ENCODE measurements at places on chromosomes 2 and 18.

DNA sequence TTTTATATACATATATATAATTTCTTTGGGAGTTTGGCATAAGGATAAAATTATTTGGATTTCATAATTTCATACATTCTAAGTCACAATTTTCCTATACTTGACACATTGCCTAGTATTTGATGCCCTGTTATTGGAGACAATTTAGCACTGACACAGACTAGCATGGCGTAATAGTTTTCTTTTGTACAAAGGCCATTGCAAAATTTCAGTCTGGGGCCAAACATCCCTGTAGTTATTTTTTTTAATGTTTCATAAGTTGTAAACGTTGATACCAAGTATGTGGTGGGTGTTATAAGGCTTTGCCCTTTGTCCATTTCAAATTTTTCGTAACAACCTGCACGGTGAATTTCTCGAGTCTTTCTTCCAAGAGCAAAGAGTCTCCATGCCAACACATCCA, 95.7 kb upstream of the NRP2 start:
- no peak for DNase-seq

DNA sequence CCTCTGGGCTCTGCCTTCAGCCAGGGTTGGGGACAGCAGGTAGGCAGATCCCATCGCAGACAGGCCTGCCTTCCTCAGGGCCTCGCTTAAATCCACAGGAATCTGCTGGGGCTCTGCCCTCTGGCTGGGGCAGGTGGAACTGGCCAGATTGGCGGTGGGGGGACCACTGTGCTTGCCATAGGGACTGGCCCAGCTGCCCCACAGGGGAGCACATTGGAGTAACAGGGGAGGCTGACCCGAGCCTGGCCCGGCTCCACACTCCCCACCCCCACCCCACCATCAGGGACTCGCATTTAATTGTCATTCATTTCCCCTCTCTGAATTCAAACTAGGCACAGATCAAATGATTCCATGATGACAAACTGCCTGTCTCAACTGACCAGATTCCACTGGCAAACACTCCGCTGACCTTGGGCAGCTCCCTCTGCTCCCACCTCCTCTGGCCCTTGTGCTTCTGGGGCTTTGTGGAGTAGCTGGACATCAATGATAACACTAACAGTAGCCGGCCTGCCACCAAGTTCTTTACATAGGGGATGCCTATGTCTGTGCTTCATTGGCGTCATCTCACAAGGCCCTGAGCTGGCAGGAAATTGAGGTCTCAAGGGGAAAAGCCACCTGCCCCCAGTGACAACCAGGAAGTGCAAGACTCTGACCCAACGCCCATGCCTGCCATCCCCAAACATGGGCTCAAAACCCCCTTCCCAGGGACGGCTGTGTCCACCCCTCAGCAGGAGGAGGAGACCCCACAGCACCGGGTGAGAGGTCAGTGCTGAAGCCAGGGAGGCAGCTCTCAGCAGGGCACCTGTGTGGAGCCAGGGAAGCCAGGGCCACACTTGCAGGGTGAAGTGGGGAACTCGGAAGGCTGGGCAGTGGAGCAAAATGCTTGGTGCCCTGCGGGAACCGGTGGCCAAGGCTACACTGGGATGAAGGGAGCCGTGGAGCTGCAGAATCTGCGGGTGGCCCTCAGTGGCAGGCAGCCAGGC, 2.1 kb upstream of the B3GNT7 start:
- DNase-seq = no peak

DNA sequence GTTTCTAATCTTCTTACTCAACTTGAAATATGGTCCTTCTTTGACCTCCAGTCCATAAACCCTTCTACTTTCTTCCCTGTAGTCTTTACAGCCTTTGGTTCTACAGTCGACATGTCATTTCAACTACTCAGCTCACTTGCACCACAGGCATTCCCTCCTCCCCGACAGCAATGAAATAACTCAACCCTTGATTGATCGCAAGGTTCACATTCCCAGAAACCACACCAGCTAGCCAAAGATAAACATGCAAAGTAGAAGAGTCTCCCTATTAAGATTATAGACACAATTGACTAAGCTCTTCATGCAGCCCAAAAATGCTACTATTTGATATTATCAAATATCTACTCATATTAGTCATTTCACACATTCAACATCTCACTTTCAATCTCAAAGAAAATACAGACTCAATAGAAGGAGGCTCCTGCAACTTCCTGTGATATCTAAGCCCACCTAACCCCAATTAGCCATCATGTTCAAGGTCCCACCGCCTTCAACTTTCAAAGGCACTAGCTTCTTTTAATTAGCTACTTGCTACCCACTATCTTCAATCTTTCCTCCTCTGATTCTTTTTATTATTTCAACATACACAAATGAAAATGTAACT, 50.8 kb downstream of the RTTN start:
- no peak for DNase-seq

DNA sequence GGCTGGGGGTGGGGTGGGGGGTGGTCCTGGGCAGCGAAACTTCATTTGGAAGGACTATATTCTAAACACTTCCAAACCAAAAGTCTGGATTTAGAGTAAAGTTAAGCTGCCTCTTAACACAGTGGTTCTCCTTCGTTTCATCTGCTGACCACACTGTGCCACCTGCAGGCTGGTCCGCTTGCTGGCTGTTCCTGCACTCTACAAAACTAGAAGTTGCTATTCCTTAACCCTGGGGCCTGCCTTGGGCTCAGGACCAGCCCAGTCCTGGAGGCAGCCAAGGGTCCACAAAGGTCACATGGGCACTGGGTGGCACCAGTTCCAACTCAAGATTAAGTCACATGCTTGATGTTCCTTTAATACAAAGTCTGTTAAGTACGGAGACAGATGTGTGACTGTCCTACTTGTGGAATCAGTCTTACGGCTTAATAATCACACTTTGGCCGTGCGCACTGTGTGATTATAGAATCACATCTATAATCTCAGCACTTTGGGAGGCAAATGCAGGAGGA, 195.4 kb downstream of the FAM210A start:
- no peak for DNase-seq

- DNase-seq = no peak
These were observed 5.3 kb upstream of the POMC start for GRCh38 chr2:25173719-25174118.

DNA sequence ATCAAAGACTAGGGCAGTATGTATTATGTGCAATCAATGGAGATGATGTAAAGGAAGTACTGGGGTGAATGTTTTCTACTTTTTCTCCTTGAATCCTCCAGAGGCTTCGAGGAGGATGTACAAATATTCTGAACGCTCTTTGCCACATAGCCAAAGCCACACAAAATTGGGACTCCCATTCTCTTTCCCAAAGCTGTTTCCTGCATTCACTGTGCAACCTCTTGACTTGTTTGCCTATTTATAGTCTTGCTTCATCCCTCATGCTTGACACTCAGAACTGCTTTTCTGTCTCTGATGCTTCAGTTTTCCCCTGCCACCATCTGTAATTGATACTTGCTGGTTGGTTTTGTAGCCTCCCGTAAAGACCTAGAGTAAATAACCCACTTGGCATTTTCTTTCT, 208.2 kb upstream of the RBMS1 start:
- no peak for DNase-seq

DNA sequence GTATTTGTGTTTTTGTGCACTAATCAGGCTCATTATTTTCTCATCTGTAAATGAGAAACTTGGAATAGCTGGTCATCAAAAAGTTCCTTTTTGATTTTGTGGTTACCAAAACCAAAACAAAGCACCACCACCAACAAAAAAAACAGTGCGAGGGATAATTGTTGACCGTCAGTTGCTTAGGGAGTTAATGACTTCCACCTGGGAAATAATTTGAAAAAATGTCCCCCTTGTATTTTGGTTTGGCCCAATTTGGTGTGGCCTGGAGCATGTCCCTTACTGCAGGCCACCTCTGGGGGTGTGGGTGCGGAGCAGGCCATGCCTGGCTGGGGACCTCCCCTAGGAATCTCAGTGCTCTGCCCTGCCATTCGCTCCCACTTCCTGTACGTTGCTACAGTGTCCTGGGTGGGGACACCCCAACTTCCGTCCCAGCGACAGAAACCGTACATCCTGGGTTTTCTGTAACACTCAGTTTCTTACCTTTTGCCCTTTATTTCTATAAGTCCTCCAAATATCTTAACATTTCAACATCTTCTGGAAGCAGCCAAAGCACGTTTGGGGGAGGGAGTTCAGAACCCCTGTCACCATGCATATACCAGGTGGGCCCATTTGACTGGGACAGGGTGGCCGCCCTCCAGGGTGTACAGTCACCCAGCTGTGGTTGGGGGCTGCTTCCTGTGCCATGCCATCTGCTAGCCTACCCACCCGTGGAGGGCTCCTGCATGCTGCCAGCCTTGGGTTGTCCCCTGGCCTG, 31.3 kb downstream of the NCK2 start:
- DNase-seq = no peak

DNA sequence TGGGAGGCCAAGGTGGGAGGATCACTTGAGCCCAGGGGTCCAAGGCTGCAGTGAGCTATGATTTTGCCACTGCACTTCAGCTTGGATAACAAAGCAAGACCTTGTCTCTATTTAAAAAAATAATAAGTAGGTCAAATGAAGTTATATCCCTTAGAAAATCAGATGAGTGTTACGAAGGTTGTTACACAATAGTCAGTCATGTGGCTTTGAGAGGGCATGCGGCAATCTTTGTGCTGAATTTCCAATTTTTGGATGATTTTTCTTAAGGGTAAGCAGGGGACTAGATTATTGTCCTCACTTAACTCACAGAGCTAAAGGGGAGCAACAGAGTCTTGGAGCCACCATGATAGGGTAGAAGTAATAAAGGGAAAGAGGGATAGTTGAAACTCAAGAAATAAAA, 71.8 kb downstream of the B3GNT2 start:
- no peak for DNase-seq

GRCh38 chr2:67627456-67628207, 230.5 kb downstream of the ETAA1 start:
- DNase-seq = no peak

DNA sequence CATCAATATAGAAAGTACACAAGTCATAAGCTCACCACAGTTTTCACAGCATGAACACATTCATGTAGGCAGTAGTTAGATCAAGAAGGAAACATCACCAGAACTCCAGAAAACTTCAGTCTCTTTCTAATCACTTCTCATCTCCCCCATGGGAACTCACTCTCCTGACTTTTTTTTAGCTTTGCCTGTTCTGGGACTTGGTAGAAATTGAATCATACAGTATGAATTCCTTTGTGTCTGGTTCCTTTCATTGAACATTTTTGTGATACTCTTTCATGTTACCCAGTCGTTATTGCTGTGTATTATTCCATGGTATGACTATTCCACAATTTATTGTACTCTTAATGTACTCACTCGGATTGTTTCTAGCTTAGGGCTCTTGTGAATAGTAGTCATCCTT, 160.2 kb downstream of the TAF4B start:
- no peak for DNase-seq

DNA sequence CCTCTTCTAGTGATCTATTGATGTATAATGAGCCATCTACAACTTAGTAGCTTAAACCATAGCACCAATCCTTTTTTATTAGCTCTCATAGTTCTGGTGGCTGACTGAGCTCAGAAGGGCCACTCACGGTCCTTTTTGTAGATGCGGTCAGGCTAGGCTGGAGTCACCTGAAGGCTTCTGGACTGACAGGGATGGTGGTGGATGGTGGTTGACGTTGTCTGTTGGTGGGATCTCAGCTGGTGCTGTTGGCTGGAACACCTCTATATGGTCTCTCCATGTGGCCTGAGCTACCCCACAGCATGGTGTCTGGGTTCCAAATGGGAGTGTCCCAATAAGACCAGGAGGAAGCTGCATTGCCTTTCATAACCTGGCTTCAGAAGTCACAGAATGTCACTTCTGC, 68.0 kb downstream of the BCL2L11 start:
- DNase-seq = no peak

- DNase-seq = no peak
These were observed 2.3 kb downstream of the HOXD11 start for GRCh38 chr2:176109192-176109901.

- no peak for DNase-seq
These were observed 38.5 kb upstream of the RAB6D start for GRCh38 chr2:131402320-131403039.

DNA sequence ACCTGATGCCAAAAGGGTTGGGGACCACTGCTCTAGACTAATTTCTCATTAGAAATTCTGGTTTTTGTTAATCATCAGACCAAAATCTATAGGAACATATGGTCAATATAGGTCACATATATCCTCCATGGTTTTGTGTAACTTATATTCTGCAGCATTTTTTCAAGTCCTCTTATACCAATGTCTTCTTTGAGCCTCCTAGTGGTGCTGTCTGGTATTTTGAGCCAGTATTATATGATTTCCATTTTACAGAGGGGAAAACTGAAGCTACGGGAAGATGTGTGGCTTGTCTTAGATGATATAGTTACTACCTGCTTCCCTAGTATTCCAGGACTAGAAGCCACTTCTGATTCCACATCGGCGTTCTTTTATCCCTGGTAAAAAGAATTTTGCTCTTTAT, 13.8 kb downstream of the MAPK4 start:
- no peak for DNase-seq

- no peak for DNase-seq
These were observed 120.1 kb downstream of the HIBCH start for GRCh38 chr2:190199530-190199929.

DNA sequence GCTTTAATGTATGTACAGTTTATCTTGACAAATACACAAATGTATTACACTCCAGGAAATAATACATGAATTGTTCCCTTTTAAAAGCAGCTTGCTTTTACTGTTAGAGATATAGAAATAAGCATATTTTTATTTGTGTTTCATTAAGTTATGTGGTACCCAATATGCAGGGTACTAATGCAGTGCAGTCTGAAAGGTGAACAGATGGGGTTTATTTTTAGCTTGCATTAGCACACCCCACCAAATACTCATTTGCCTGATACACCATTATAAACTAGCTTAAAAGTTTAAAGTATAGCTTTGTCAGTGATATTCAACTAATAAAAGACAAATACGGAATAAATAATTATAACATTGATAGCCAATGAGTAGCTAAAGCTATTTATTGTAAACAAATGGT, 394.7 kb upstream of the ZNF804A start:
- no peak for DNase-seq

GRCh38 chr18:45498287-45498658, 117.0 kb upstream of the SLC14A2 start:
- no peak for DNase-seq

DNA sequence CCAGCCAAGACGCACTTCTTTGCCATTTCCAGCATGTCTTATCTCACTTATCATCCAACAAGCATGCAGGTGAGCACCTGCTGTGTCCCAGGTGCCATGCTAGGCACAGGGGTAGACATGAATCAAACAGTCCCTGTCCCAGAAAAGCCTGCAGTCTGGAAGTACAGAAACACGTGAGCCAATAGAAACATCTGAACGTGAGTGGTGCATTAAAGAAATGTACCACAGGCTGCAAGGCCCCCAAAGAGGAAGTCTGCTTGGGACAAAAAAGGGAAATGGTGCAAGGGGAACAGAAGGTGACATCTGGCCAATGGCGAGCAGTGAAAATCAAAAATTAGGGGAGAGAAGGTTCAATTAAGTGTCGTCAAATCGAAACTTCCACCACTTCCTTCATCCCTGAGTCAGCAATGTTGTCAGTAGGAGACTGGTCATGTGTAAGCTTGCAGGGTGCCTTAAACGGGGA, 17.6 kb upstream of the TMEM247 start:
- DNase-seq = no peak

- no peak for DNase-seq
These were observed 169.6 kb upstream of the HDAC4 start for GRCh38 chr2:239570216-239570925.
